Activated CD8-positive, alpha-beta memory T cell treated with anti-CD3 and anti-CD28 coated beads for 36 hours (primary cell): ENCODE measurements at places on chromosomes 2 and 18. TPM values are rescaled to one million over a fixed set of nuclear protein-coding genes. Genes with fewer than 3 reads are reported as not detected.

SP5 gene
- not detected for total RNA-seq

CYS1 gene
- 0.15 TPM for total RNA-seq

LMAN1 gene
- total RNA-seq, result 114 TPM

ANKRD62 gene
- not detected for total RNA-seq

AOX1 gene
- total RNA-seq, result not detected

UGT1A1 gene
- total RNA-seq, result not detected

MERTK gene
- 0.65 TPM for total RNA-seq

GALNT3 gene
- 3.0 TPM for total RNA-seq

VSNL1 gene
- not detected for total RNA-seq

TEX44 gene
- not detected for total RNA-seq

GTF2A1L gene
- total RNA-seq, result not detected

RPS27A gene
- total RNA-seq, result 1,130 TPM

IGFBP2 gene
- 5.8 TPM for total RNA-seq

GALNT5 gene
- total RNA-seq, result not detected

KCNG2 gene
- not detected for total RNA-seq

RAX gene
- total RNA-seq, result not detected
